ENCODE measurements at places on chromosomes 1 and 21.

DNA sequence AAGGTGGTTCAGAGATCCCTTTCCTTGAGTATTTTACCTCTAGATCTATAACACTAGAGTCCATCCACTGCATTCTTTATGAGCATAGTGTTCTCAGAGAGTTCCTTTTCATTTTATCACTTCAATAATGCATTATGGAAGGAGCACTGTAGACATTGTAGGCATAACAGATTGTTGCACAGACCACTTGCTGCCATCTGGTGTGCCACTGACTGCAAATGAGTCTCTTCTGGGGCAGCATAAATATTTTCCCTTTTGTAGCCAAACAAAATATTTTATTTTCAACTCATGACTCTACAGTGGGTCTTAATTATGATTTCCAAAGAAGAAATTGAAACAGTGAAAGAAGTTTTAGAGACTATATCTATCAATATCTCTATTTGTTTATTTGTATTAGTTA lies 290.4 kb downstream of the OLFM3 start:
- DNase-seq, result no peak

DNA sequence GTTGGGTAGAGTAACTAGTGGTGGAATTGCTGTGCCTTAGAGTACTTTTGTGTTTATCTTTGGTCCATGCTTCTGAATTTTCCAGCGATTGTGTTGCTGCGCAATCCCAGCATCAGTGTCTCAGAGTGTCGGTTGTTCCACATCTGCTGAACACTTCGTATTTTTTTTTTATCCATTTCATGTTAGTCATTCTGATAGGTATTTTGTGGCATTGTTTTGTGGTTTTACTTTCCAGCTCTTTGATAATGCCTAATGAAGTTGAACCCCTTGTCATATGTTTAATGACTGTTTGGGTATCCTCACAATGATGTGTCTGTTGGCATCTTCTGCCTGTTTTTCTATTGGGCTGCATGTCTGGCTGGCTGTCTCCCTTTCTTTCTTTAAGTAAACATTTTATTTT lies 13.6 kb downstream of the TUFT1 start:
- DNase-seq, result peak; percentile 52

GRCh38 chr1:101496109-101496508 lies 259.3 kb downstream of the S1PR1 start:
- DNase-seq, result no peak

- no peak for DNase-seq
Measured at GRCh38 chr1:86906419-86906818, 7.5 kb downstream of the SELENOF start.

- DNase-seq, result no peak
Measured at GRCh38 chr1:241932845-241933244, 24.7 kb upstream of the BECN2 start.

DNA sequence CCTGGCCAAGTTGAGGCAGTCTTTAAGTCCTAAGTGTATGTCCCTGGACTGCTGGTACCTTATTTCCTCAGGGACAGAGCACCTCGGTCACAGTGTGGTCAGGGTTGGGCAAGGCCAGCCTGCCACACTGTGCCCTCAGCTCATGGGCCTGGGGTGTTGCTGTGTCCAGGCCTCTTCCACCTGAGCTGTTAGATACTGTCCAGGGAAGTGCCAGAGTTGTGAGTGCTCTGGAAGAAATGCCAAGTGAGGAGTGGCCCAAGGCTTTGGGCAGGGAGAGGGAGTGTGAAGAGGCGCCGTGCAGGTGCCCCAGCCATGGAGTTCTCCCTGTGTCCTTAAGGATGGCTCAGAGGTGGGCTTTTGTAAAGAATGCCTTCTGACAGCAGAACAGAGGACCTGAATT lies 15.3 kb downstream of the URB2 start:
- no peak for DNase-seq

DNA sequence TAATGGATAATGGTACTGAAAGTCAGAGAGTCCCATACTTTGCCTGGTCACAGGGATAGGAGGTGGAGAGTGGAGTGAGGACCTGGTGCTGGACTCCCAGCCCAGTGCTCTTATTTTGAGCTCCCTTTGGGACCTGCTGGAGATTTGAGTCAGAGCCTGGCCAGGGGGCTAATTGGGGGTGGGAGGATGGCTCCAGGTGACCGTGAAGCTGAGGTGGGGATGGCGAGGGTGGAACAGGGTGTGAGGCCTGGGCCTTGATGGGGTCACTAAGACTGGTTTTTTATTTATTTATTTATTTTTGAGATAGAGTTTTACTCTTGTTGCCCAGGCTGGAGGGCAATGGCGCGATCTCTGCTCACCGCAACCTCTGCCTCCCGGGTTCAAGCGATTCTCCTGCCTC lies 17.8 kb downstream of the AMPD2 start:
- DNase-seq, result no peak

GRCh38 chr1:109535481-109535880 lies 4.2 kb upstream of the GPR61 start:
- no peak for DNase-seq

DNA sequence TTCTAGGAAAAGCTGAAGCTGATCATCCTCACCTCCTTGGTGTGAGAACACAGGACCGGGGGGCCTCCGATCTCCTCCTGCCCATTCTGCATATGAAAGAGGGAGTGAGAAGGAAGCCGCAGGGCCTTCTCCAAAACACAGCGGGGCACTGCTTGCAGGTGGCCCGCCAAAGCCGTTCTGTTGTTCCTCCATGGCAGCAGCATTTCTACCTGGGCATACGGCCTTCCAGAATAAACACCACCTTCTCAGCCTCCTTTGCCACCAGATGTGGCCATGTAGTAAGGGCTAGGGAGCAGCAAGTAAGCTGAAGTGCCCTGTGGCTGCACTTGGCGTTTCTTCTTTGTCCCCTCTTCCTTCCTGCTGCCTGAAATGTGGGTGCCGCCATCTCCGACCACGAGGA lies 214.9 kb downstream of the TOMM20 start:
- DNase-seq, result no peak

DNA sequence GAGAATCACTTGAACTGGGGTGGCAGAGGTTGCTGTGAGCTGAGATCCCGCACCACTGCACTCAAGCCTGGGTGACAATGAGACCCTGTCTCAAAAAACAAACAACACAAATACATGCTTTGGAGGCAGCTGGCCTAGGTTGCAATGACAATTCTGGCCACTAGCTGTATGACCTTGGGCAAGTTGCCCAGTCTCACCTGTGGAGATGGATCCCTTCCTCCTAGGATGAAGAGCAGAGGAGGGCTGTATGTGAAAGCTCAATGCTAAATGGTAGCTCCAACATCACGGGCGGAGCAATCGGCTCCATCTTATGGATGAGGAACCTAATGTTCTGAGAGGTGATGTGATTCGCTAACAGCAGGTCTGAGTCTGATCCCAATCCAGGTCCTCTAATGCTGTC lies 20.6 kb downstream of the ADORA1 start:
- no peak for DNase-seq

DNA sequence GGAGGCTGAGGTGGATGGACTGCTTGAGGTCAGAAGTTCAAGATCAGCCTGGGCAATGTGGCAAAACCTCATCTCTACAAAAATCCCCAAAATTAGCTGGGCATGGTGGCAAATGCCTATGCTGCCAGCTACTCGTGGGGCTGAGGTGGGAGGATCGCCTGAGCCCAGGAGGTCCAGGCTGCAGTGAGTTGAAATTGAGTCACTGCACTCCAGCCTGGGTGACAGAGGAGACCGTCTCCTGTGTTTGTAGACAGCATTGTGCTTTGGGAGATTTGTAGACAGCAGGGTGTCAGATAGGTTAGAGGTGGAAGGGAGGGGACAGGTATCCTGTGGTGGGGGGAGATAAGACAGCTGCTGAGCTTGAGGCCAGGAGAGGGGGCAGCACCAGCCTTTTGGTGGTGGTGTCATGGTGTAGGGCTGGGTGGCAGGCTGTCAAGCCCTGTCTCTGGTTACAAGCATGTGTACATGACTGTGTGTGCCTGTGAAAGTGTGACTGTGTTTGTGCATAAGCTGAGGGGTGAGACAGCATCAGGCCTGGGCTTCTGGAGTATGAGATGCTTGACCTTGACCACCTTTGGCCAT lies 15.2 kb downstream of the PPFIA4 start:
- no peak for DNase-seq

GRCh38 chr1:184329245-184329953 lies 57.4 kb upstream of the C1orf21 start:
- DNase-seq, result no peak

- DNase-seq, result no peak
Measured at GRCh38 chr21:39837861-39838359, 29.3 kb upstream of the PCP4 start.

DNA sequence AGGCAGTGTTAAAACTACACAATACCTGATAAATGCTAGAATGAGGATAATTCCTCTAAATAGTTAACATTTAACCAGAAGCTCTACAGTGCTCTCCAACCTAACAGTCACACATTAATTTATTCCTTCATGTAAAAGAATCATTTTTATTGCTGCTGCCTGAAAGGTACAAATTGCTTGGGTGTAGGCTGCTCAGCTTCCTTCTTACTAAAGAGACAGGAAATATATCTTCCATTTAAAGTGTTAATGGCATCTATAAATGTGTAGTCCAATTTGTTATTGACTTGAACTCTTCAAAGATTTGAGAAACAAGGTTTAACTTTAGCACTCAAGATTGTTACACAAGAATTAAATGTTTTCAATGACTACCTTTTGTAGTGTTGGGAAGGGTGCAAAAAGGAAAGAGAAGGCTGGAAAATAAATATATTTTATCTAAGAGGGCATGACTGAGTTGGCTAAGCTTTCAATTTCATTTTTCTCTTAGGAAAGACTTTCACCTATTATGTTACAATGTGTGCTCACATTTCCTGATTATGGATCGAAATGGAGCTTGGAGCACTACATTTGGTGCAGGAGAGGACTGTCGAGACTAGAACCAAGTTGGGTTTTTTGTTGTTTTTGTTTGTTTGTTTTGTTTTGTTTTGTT lies 105.5 kb upstream of the CACYBP start:
- DNase-seq, result no peak

- DNase-seq, result no peak
Measured at GRCh38 chr1:33161061-33161681, 20.7 kb downstream of the TRIM62 start.

GRCh38 chr1:156623946-156624813 lies 5.0 kb downstream of the HAPLN2 start:
- DNase-seq, result no peak

GRCh38 chr1:33740040-33740744 lies 123.7 kb upstream of the HMGB4 start:
- no peak for DNase-seq

- no peak for DNase-seq
Measured at GRCh38 chr1:24329797-24330543, 10.8 kb downstream of the GRHL3 start.

GRCh38 chr1:152050886-152051675 lies 14.3 kb upstream of the S100A11 start:
- DNase-seq, result no peak

DNA sequence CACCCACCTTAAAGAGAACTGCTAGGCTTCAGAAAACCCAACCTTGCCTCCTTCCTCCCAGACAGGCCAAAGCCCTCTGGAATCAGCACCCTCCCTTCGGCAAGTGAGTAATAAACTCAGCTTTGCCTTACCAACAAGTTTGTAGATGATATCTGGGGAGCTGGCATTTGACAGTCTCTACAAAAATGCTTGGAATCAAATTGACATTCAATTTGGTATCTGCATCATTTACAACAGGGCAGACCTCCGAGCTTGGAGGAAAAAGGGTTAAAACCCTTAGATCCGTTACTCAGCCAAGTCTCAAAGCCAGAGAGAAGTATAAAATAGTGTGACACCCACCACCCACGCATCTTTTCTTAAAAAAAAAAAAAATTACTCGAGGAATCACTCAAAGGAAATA lies 149.3 kb upstream of the EDN2 start:
- peak; percentile 24 for DNase-seq

DNA sequence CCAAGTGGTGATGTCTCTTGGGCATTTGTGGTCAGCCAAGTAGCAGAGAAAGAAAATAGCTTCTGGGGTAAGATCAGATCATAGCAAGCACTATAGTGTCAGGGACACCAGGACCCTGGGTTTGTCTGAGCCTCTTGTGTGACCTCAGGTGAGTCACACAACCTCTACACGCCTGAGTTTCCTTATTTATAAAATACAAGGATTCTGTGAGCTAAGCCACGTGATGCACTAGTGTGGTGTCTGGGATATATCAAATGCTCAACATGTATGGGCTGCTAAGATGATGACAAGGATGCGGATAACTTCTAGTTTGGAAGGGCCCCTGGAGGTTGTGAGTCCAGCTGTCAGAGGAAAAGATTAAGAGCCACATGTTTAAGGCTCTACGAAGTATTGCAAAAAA lies 24.5 kb upstream of the ZNF436 start:
- peak; percentile 61 for DNase-seq

- DNase-seq, result no peak
Measured at GRCh38 chr1:44604157-44604955, 69.9 kb downstream of the TMEM53 start.

DNA sequence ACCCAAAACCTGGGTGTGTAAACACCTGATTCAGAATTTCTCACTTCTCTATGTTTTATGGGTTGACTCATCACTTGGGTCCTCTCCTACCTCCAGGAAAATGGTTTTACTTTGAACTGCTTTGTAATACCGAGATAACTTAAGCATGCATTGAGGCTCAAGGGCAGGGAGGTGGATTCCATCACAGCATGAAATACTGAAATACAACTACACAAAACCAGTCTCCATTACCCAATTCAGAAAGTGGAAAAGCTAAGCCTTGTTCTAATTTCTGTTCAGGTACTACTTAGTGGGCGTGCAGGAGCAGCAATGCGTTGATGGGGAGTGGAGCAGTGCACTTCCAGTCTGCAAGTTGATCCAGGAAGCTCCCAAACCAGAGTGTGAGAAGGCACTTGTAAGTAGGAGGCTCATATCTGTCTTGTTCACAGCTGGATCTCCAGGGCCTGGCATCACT lies 6.1 kb upstream of the C4BPA start:
- no peak for DNase-seq

GRCh38 chr21:20971296-20971921 lies 26.8 kb upstream of the NCAM2 start:
- DNase-seq, result peak; percentile 52

DNA sequence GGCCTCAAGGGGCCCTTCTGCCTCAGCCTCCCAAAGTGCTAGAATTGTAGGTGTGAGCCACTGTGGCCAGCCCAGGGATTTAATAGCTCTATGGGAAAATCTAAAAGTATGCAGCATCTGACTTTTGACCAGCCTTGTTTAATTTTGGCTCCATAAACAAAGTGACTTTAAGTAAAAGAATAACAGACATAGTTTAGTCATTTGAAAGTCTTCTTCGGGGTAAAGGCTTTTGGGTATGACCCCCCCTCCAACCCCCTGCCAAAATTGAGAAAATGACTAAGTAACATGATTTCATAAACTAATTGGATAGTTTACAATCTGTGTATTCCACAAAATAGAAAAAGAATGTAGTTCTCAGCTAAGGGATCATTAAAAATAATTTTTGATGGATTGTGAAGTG lies 17.0 kb downstream of the GPBP1L1 start:
- DNase-seq, result peak; percentile 10

- no peak for DNase-seq
Measured at GRCh38 chr1:240405751-240406150, 206.2 kb downstream of the GREM2 start.
